Stimulated activated naive B cell treated with anti-CD40 and anti-IgM and Interleukin-4, amounts not matched to agents 10 μg/mL and 1 μg/mL and 100 μg/mL, for 72 hours (primary cell): ENCODE measurements at places on chromosomes 2 and 18.

- H3K36me3 ChIP-seq: no peaks in the 10 kb centered on the region
- no peak overlapping the region for H3K27ac ChIP-seq
- no peaks in the 10 kb centered on the region for H3K27me3 ChIP-seq
- no peaks in the 10 kb centered on the region for H3K4me1 ChIP-seq
- no peak overlapping the region for H3K4me3 ChIP-seq
- DNase-seq: no peak
Measured at GRCh38 chr2:213848631-213849030, 562.2 kb upstream of the VWC2L start.

DNA sequence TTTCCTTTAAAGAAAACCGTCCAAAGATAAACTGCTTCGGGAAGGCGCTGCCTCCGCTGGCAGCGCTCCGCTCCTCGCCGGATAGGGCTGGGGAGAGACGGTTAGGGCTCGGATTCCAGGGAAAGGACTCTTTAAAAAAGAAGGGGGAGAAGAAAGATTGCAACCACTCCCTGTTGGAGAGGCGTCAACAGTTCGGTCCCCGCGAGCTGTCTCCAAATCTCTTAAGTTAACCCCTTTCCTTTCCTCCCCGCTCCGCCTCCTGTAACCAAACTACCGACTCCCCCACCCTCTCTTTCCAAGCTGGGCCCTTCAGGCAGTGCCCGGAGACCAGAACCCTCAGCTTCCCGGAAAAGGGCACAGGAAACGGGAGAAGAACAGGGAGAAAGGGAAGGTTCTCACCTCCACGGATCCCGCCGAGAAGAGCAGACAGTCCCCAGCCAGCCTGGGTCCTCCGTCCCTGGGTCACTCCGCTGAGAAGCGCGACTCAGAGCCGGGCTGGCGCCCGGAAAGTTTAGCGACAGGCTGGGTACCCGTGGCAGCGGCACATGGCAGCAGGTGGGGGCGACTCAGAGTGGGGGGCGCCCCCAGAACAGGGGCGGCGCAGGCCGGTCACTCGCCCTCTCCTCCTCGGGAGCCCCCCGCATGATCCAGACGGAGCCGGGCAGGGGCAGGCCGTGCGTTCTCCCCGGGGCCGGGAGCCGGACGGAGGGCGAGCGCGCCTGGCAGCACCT lies 675 bp downstream of the FZD5 start:
- H3K4me1 ChIP-seq: peaks cover 52% of the 10 kb centered on the region
- DNase-seq: peak; percentile 24
- peaks cover 25% of the 10 kb centered on the region for H3K27me3 ChIP-seq
- peak overlapping the region; percentile 88 for H3K27ac ChIP-seq

GRCh38 chr18:50644146-50644545 lies 84.3 kb downstream of the MAPK4 start:
- no peaks in the 10 kb centered on the region for H3K36me3 ChIP-seq
- peaks cover 6% of the 10 kb centered on the region for H3K27me3 ChIP-seq
- H3K4me1 ChIP-seq: no peaks in the 10 kb centered on the region
- no peak for DNase-seq
- no peak overlapping the region for H3K27ac ChIP-seq

- H3K36me3 ChIP-seq: peaks cover 34% of the 10 kb centered on the region
- H3K27me3 ChIP-seq: no peaks in the 10 kb centered on the region
- no peak overlapping the region for H3K27ac ChIP-seq
- H3K4me3 ChIP-seq: no peak overlapping the region
- DNase-seq: no peak
Measured at GRCh38 chr2:143574069-143574468, 444.9 kb downstream of the ARHGAP15 start.

- H3K4me1 ChIP-seq: no peaks in the 10 kb centered on the region
- peaks cover 5% of the 10 kb centered on the region for H3K27me3 ChIP-seq
Measured at GRCh38 chr2:204161886-204162285, 225.3 kb downstream of the ICOS start.

DNA sequence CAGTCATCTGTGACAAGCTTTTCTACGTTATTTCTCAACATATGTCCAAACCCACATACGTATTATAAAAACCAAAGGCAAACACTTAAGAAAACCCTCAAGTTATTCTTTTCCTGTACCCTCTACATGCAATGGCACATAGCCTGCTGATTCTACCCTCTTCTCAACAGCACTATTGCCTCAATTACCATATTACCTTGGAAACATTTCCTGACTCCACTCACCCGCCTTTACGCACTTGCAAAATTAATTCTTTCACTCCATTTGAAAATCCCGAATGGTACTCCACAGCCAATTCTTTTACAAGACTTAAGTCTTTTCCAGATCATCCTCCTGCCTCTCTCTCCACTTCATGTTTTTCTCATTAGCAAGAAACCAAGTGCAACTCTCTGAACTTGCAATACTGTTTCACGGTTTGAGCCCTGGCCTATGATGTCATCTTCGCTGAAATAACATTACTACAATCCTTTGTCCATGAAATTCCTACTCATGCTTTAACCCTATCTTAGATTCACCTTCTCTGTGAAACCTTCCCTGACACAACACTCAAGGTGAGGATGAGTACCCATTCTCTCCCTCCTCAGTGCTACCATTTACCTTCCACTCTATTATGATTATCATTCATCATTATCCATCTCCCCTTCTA lies 29.0 kb downstream of the SESTD1 start:
- no peak overlapping the region for H3K4me3 ChIP-seq
- no peak overlapping the region for H3K27ac ChIP-seq
- no peak for DNase-seq
- no peaks in the 10 kb centered on the region for H3K27me3 ChIP-seq
- H3K36me3 ChIP-seq: peaks cover 18% of the 10 kb centered on the region

GRCh38 chr2:110852541-110853263 lies 120.3 kb downstream of the ACOXL start:
- no peaks in the 10 kb centered on the region for H3K36me3 ChIP-seq
- peaks cover 56% of the 10 kb centered on the region for H3K4me1 ChIP-seq
- no peak overlapping the region for H3K4me3 ChIP-seq
- no peak for DNase-seq
- peaks cover 11% of the 10 kb centered on the region for H3K27me3 ChIP-seq

DNA sequence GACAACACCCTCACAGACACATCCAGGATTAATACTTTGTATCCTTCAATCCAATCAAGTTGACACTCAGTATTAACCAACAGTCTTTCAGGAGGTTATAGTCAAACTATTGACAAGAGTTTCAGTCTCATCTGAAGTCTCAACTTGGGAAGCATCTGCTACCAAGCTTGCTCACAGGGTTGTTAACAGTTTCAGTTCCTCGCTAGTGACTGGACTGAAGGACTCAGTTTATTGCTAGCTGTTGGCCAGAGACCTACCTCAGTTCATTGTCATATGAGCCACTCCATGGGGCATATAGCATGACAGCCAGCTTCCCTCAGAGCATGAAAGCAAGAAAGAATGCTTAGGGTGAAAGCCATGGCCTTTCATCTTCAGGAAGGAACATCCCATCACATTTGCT lies 228.6 kb downstream of the EPHA4 start:
- peaks cover 7% of the 10 kb centered on the region for H3K27me3 ChIP-seq
- H3K36me3 ChIP-seq: no peaks in the 10 kb centered on the region
- no peaks in the 10 kb centered on the region for H3K4me1 ChIP-seq
- DNase-seq: no peak

DNA sequence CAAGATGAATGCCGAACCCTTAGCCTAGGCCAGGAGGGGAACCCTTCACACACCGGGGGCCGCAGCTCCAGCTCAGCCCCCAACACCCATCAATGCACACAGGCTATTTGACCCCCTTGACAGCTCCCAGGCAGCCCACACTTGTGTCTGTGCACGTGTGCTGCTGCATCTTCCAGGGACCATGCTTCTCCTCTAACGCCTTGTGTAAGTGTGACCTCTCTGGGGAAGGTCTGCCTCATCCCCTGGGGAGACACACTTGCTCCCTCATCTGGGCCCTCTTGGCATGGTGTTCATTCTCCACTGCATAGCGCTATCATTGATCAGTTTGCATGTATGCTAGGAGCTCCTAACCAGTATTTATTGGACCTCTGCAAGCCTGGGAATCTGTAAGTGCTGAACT lies 120.0 kb upstream of the FHL2 start:
- no peaks in the 10 kb centered on the region for H3K4me1 ChIP-seq
- no peak for DNase-seq
- no peaks in the 10 kb centered on the region for H3K36me3 ChIP-seq
- no peak overlapping the region for H3K4me3 ChIP-seq
- peaks cover 12% of the 10 kb centered on the region for H3K27me3 ChIP-seq

GRCh38 chr2:112201696-112202430 lies 53.0 kb downstream of the ZC3H8 start:
- H3K27me3 ChIP-seq: peaks cover 6% of the 10 kb centered on the region
- H3K4me3 ChIP-seq: no peak overlapping the region
- peaks cover 22% of the 10 kb centered on the region for H3K36me3 ChIP-seq
- H3K4me1 ChIP-seq: peaks cover 17% of the 10 kb centered on the region
- H3K27ac ChIP-seq: no peak overlapping the region

- peak overlapping the region; percentile 94 for H3K27ac ChIP-seq
- H3K36me3 ChIP-seq: peaks cover 2% of the 10 kb centered on the region
- H3K4me3 ChIP-seq: peak overlapping the region; percentile 66
- no peak for DNase-seq
- H3K27me3 ChIP-seq: no peaks in the 10 kb centered on the region
Measured at GRCh38 chr2:174493549-174494331, 6.9 kb upstream of the GPR155 start.

- H3K4me3 ChIP-seq: peak overlapping the region; percentile 89
- peaks cover 10% of the 10 kb centered on the region for H3K27me3 ChIP-seq
- peaks cover 6% of the 10 kb centered on the region for H3K36me3 ChIP-seq
- H3K4me1 ChIP-seq: peaks cover 32% of the 10 kb centered on the region
Measured at GRCh38 chr2:111116011-111116746, 4.5 kb upstream of the BCL2L11 start.
